Right cardiac atrium (tissue), 5 donors: ENCODE measurements at places on chromosomes 12 and 14.

- DNase-seq = no peak
Observed at GRCh38 chr14:58460772-58461171, 33.3 kb downstream of the KIAA0586 start.

- no peak for DNase-seq
Observed at GRCh38 chr14:33592297-33592696, 358.6 kb downstream of the EGLN3 start.

GRCh38 chr12:18578191-18578590, 159.6 kb downstream of the PLCZ1 start:
- no peak for DNase-seq

GRCh38 chr14:49545716-49546115, 40.5 kb downstream of the RPS29 start:
- no peak for DNase-seq

DNA sequence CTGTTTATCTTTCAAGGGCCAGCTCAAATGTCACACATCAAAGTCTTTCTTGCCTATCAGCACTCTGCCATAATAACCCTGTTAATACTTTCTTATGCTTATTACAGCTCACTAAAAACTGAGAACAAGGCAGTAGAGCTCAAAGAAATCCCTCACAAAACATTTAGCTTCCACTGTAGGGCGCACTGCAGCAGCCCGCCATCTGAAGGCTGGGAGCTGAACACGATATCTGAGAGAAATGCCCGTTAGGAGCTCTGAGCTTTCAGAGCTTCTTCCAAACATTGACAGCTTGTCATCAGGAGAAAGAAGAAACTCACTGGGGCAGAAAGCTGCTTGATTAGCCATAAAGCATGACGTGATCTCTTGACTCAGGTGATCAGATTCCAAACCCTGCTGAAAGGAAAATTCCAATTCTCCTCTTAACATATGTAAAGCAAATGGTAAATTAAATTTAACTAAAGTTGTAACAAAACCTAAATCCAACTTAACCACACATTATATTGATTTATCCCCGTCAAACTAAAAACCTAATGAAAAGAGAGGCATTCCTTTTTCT, 175.7 kb downstream of the C12orf50 start:
- DNase-seq = no peak

DNA sequence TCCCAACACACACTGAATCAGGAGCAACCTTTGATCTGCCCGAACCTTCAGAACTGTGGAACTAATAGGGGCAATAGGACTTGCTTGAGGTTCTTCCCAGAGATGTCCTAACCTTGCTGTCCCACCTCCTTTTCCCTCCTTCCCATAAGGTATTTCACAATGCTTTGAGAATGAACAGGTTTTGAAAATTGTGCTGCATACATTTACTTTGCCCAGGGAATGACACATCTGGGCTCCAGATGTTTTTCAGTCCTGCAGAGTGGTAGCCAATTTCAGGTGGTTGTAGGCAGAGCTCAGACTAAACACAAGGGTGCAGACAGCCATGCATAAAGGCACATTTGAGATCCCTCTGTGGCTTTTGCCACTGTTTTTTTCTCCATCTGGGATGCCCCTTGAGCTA, 206.7 kb upstream of the PWP1 start:
- DNase-seq = no peak

DNA sequence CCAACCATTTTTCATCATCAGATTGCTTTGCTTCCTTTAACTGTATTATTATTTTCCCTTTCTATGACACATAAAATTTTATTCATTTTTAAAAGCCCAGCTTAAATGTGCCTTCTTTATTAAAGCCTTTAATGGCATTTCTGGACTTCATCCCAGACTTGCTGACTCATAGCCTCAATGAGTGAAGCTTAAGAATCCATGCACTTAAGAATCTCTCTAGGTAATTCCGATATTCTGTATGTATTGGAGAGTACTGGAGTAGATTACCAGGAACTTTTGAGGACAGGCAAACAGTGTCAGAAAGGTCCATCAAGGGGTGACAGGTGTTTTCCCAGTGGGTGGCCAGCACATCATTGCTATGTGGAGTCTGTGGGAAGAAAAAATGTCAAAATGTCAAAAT, 107.9 kb downstream of the PTPRQ start:
- no peak for DNase-seq
